ENCODE measurements at places on chromosomes 5 and 9.
A peak's percentile ranks its signal among the peaks of the same experiment; 100 is the strongest.

DNA sequence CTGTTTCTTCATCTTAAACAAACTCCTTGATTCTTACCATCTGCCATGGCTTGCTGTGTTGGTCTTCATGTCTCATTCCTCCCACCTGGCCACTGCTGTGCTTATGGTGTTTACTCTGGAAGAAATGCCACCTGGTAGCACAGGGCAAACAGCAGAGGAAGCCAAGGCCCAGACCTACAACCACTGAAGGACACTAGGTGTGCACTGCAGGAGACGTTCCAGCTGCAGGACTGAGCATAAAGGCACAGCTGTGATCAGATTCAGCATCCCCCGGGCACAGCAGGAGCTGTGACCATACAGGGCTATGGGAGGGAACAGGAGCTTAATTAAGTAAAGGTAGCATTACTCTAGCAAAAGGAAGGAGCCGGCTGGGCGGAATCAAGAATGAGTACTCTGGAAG is 12.6 kb upstream of the GNAQ start:
- DNase-seq: no peak

DNA sequence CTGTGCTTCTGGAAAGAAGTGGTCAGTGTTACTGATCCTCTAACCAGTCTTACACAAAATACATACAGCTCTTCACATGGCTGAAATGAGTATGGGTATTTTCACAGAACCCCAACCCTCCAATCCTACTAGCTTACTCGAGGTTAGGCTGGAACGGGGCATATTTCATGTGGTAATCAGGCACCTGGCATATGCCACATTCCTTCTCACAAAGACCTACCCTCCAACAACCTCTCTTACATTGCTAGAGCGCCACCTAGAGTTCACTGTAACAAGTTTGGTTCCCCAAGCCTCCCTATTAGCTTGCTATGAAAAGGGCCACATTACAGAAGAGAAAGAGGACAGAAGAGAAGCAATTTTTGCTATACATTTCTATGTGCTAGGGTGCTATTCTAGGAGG is 597.3 kb downstream of the PRELID2 start:
- DNase-seq: peak; percentile 2

GRCh38 chr5:156934450-156935211 is 28.4 kb downstream of the TIMD4 start:
- DNase-seq: peak; percentile 77

- no peak for DNase-seq
Measured at GRCh38 chr9:16642421-16643109, 227.9 kb downstream of the BNC2 start.

DNA sequence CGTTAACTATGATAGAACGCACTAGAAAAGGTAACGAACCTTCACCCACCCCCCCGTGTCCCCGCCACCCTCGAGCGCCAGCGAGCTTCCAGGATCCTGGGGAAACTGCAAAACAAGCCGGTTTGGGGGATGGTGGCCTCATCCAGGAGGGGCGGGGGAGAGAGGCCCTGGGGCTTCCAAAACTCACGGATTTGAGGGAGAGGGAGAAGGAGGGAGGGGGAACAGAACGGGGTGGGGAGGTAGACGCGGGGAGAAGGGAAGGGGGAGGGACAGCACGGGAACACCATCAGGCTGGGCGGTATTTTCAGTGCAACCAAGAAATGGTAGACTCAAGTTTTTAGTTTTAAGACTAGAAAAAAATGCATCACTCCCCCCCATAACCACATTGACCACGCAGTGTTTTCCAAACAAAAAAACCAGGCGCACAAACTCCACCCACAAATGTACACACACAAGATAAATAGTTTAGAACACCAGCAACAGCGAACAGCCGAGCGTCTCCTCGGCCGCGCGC is 1.4 kb downstream of the NRARP start:
- no peak for DNase-seq

GRCh38 chr5:1103505-1104326 is 8.1 kb downstream of the SLC12A7 start:
- no peak for DNase-seq

DNA sequence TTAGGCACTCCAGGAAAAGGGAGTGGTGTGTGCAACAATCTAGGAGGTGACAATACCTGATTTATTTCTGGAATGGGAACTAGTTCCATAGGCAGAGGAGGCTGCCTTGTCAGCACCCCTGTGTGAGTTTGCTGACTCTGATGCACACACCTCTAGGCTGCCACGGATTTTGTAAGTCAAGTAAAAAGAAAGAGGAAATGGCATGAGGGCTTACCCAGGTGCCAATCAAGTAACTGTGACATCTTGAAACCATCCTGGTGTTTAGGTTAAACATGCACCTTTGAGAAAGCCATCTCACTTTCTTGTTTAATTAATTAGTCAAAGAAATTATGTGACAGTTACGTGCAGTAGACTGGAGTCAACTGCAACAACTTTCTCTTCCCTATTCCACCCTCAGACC is 32.3 kb upstream of the FAM81B start:
- no peak for DNase-seq
